Adipocyte (in vitro differentiated cells): ENCODE measurements at places on chromosomes 1 and 21.

- peak; percentile 58 for DNase-seq
Measured at GRCh38 chr21:26194326-26194725, 23.8 kb upstream of the APP start.

- DNase-seq, result peak; percentile 87
Measured at GRCh38 chr21:38159355-38159754, 97.4 kb upstream of the KCNJ15 start.

- DNase-seq, result peak; percentile 97
Measured at GRCh38 chr1:32703479-32704291, 1.1 kb upstream of the SYNC start.

GRCh38 chr1:91851130-91852010, 34.6 kb downstream of the TGFBR3 start:
- DNase-seq, result peak; percentile 82

- no peak for DNase-seq
Measured at GRCh38 chr1:47678464-47678980, 240.7 kb downstream of the FOXD2 start.

DNA sequence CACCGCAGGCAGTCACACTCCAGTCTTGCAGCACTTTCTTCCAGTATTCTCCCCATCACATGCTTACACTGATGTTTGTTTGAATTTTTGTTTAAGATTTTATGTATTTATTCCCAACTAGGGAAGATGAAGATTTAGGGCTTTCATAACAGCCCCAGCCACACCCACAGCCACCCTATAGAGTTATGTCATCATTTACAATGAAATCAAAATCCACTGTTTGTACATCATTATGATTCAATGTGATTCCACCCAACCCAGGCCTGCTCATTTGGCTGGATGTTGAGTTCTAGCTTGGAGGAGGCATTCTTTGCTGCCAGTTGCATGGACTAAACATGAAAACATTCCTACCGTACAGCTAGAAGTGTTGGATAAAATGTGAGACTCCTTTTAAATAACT, 35.8 kb downstream of the RIPK4 start:
- DNase-seq, result no peak

GRCh38 chr1:29171089-29171488, 10.6 kb downstream of the SRSF4 start:
- DNase-seq, result peak; percentile 38

- no peak for DNase-seq
Measured at GRCh38 chr1:47758341-47759250, 238.6 kb downstream of the TRABD2B start.

DNA sequence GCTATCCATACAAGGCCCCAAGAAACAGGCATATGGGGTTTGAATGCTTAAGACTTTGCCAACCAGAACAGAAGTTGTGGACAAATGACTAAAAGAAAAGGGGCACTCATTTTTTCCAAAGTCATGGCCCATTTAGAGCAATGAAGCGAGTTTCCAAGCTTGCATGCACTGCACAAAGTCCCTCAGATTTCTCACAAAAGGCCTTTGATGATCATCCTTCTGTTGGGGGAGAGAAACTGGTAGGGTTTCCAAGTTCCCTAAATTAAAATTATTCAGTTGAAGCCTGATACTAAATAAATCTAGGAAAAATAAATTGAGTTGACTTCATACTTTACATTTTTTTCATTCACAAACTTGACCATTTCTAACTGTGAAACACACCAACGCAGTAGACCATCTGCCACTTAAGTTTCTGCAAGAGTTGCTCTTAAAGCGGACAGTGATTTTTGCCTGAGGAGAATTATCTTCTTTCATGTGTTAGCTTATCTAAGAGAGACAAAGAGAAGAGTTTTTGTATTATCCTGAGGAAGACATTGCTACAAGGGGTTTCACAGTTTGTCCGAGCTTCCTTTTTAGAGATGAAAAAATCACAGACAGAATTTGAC, 139.2 kb downstream of the SEC16B start:
- no peak for DNase-seq

DNA sequence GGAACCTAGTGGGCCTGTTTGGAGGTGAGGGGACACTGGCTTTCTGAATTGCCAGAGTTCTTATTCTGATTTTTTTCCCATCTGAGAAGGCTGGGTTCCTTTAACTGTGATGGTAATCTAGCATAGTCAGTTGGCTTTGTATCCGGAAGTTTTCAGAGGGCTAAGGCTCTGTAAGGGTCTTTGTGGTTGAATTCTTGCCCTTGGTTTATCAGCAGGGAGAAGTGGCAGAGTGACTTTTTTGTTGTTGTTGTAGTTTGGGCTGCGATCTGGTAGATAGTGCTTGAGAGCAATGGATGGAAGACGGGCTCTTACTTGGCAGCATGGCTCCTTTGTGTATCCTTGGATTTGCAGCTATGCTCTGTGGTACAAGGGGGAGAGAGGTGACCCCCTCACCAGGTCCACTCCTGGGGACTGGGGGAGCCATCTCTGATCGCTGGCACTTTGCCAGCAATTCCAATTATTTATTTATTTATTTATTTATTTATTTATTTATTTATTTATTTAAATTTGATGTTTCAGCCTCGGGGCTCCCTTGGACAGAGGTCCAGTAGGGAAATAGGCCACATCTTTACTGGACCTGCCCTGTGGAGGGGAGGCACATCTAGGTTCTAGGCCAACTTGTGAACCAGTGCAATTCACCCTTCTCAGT, 18.5 kb downstream of the TCP10L start:
- DNase-seq, result no peak
